ENCODE measurements at places on chromosomes 6 and 20. TPM values are rescaled to one million over a fixed set of nuclear protein-coding genes. Genes with fewer than 3 reads are reported as not detected.

VWA7 gene
- 0.23 TPM for total RNA-seq

RHAG gene
- total RNA-seq, result not detected

PRIM2 gene
- total RNA-seq, result 15.6 TPM

ANGPT4 gene
- not detected for total RNA-seq

CHD6 gene
- total RNA-seq, result 14.6 TPM

RSPO4 gene
- total RNA-seq, result not detected

All from smooth muscle cell of the coronary artery (primary cell).